Substantia nigra (tissue), 51 donors: ENCODE measurements at places on chromosomes 7 and 10.

DNA sequence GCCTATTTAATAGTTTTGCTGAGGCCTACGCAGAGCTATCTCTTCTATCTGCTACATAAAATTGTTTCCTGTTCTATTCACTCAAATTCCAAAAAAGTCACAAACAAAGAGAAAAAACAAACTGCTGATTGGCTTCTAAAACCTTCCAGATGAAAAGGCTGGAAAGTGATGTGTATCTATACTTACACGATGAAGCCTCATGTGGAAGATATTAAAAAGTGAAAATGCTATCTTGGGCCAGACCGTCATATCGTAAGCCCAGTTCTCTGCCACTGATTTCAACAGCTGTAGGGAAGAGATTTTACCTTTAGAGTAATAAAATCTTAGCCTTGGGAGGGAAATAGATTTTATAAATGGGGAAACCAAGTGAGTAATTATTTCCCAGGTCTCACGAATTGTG lies 394.8 kb downstream of the KIF20B start:
- DNase-seq, result no peak

- DNase-seq, result no peak
Measured at GRCh38 chr7:54841772-54842697, 83.0 kb upstream of the SEC61G start.

DNA sequence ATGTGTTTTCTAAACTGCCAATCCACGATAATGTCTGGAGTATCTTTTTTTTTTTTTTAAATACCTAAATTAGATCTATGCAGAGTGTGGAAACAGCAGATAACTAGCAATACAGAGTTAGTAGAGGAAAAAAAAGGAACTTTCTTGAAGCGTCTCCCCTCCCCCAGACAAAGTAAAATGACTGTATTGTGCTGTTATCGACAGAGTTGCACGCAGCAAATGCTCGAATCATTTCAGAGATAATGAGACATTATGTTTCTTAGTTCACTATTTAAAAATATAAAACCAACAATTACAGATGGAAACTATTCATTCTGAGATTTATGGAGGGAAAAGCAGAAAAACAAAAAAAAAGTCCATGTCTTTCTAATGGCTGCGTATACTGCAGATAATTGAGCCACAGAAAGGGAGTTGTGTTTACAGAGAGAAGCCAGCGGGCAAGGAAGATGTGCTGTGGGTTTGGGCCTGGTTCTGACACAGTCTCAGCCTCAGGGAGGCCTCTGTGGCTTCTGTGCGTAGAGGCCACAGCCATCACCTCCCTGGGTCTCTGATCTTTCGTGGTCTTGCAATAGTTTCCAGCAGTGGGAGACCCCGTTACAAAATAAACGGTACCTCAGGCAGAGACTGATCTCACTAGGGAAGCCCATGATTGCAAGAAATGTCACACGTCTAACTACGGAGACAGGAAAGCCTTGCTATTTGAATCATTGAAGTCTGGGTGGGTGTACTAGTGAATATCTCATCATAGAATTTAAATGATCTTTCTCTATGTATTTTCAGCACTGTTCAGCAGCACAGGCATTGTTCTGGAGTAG lies 19.1 kb upstream of the KLF6 start:
- DNase-seq, result no peak

GRCh38 chr10:43002596-43002995 lies 74.3 kb upstream of the RET start:
- DNase-seq, result no peak

GRCh38 chr7:10863476-10863875 lies 110.2 kb upstream of the PHF14 start:
- DNase-seq, result no peak

DNA sequence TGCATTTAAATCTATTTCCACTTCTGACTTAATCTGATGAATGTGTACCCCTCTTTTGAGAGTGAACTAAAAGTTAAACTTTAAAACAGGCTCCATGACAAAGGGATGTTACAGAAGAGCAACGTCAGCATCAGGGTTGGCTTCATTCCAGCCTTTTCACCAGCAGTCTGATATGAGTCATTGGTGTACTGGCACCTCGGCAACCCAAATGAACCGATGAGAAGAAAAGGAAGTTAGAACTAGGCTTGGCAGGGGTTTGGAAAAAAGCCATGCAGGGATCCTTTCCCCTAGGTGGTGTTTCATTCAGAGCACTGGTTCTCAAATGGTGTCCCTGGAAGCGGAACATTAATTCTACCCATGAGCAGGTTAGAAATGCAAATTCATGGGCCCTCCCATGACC lies 53.6 kb downstream of the SEC61G start:
- DNase-seq, result no peak

- no peak for DNase-seq
Measured at GRCh38 chr10:60456053-60456452, 66.4 kb upstream of the ANK3 start.

- no peak for DNase-seq
Measured at GRCh38 chr7:80134536-80135308, at the start of gene GNAI1. Gene GNAI1, plus strand, starts transcription at chr7:80134831. Its CDS starts 330 bp downstream, at chr7:80135161.

- DNase-seq, result peak; percentile 28
Measured at GRCh38 chr10:114384181-114384580, 20.1 kb downstream of the AFAP1L2 start.

- no peak for DNase-seq
Measured at GRCh38 chr10:96292971-96293920, 11.0 kb upstream of the DNTT start.

DNA sequence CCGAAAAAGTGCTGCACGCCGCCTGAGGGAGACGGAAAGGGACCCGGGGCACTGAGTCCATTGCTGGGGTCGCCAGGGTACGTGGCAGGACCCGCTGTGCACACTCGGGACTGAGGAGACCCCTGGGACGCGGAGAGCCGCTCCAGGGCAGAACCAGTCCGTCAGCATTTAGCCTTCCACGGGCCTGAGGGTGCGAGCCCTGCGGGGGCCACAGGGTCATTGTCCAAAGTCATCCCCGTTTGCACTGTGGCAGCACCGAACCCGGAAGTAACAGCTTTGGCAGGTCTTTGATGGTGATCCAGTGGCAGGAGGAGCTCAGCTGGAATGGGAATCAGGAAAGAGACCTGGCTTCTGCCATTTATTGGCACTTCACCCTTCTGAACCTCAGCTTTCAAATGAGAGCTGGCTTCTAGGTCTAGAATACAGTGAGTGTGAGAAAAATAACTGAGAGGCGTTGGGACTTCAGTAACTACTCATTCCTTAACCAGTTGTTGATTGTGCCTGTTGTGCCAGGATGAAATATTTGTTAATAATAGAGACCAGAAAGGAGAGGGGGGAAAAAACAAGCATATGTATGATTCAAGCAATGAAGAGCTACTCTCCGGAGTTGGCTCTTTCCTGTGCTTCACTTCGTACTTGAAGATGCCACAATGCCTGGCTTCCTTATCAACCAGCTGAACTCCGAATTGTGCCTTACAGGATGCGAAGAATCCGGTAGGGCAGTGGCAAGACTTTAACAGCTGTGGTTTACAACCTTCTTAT lies 811 bp upstream of the ARHGAP12 start:
- peak; percentile 40 for DNase-seq

- DNase-seq, result peak; percentile 87
Measured at GRCh38 chr10:75401569-75402485, at the start of gene ZNF503. Gene ZNF503, minus strand, starts transcription at chr10:75401764. Its CDS starts 345 bp downstream, at chr10:75401419.

DNA sequence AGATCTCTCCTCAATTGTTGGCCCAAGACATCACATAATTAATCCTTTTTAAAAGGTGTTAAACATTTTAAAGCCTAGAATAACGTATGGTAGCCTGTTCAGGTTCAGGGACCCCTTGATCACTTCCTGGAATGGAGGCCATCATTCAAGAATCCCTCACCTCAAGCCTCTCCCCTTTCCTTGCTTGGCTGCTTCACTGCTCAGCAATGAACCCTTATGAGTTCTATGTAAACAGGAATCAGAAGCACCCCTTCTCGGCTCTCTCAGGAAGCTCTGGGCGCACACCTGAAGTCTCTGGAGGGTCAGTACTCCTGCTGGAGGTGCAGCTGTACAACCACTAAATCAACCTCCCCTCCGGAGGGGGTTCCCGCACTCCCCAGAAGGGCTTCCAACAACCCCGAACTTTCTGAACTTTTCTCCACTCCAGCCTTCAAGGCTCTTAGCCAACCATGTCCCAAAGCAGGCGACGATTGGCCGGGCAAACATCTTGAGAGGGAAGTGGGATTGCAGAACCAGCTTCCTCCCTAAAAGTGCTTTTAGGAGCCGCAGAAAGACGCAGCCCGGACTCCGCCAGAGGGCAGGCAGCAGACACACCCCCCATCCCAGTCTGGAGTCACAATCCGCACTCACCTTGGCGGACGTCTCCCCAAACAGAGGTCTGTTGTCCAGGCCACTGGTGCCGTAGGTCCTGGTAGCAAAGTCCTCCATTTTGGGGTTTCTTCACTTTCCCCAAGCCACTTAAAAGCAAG lies 562 bp downstream of the TMEM243 start:
- peak; percentile 52 for DNase-seq

DNA sequence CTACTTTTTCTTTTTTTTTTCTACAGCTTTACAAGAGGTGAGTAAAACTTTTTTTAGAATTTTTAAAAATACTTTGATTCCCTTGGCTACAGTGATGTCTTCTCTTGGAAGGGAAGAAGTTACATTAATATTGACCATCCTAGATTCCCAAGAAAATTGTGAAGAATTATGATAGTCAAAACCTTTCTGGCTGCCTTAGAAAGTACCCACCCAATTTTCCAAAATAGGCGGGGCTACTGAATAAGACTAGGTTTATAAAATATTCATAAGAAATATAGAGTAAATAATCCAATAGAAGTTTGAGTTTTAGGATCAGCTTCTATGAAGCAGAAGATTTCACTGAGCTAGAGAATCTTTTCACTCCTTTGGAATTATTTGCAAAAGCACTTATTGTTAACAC lies 3.0 kb downstream of the COL1A2 start:
- DNase-seq, result no peak

- DNase-seq, result no peak
Measured at GRCh38 chr7:151240942-151241754, 7.3 kb downstream of the SMARCD3 start.

GRCh38 chr10:16030562-16030961 lies 170.3 kb upstream of the MINDY3 start:
- no peak for DNase-seq

DNA sequence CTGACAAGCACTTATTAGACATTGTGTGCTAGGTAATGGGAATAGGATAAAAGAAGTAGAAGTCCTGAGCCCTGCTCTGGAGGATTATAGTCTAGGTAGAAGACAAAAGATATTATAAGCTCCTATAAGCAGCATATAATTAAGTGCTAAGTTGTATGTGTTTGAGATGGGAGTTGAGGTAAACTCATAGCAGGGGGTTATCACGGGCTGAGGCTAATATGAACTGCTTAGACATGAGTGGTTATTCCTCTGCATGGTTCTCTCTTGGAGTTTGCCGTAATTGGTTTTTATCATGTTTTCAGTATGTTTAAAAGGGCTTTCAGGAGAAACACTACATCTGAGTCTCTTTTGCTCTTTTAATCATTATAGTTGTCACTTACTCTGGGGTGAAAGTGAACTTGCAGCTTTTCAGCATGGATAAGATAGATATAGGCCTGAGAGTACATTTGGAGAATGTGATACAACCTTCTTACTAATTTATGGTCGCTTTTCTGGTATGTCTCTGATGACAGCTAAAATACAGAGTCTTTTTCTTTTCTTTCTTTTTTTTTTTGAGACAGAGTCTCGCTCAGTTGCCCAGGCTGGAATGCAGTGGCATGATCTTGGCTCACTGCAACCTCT lies 39.0 kb downstream of the SMNDC1 start:
- no peak for DNase-seq

DNA sequence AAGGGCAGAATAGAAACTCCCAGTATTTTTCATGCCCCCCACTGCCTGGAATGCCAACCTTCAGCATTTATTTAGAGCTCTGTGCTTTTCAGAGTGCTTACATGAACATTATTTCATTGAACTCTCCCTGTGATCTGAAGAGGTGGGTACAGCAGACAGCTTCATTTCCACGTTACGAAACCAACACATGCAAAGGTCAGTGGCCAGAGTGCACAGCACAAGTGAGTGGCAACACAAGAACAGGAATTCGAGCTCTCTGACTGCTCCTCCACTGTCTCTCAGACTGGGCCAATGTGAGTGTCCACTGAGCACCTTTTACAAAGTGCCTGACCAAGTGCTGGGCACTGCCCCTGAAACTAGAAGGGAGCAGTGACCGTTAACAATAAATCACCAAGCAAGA lies 162.9 kb downstream of the GLI3 start:
- no peak for DNase-seq

DNA sequence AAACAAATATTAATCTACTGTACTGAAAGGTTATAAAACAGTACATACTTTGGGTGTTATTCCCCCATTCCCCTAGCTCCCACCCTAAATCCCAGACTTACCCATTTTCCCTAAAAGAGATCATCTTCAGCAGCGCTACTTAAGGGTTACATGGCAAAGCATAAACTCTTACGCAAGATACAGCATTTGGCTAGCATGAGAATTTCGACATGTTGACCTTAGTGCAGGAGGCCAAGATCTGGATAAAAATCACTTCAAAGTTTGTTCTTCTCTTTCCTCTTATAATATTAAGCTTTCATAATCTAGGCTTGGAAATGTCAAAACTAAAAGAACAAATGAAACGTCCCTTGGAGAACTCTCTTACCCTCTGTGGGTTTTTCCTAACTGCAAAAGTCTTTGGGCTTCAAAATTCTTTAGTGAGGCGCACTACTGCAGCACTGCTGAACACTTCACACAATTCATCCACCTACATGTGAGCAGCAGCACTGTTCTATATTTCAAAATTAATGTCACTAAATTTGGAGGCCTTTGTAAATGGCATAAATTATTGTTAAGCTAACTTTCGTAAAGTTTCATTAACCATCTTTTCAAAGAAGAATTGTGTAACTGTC lies 59.5 kb upstream of the PDLIM1 start:
- no peak for DNase-seq

DNA sequence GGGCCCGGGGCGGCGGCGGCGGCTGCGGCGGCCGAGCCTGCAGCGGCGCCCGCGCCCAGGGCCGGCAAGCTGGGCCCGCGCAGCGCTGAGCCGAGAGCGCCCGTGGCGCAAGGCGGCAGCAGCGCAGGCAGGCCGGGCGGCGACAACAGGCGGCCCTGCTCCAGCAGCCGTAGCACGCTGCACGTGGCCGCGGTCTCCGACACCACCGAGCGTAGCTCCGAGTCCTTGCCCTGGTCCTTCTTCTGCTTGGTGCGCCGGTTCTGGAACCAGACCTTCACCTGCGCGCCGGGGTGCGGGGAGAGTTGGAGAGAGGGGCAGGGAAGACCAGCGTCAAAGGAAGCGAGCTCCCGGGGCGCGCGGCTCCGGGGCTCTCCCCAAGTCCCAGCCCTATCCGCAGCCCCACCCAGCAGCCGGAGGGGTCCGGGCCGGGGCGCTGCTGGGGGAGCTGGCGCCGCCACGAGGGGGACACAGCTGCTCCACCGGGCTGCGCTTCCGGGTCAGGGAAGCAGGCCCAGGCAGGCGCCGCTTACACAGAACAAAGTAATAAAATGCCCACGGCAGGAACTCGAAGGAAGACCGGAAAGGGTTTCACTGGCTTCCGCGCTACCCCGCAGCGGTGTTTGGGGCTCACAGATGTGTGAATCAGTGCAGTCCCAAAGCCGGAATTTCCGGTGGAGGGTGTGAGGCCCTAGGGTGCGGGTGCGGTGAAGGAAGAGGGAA lies 3.6 kb downstream of the VAX1 start:
- no peak for DNase-seq

DNA sequence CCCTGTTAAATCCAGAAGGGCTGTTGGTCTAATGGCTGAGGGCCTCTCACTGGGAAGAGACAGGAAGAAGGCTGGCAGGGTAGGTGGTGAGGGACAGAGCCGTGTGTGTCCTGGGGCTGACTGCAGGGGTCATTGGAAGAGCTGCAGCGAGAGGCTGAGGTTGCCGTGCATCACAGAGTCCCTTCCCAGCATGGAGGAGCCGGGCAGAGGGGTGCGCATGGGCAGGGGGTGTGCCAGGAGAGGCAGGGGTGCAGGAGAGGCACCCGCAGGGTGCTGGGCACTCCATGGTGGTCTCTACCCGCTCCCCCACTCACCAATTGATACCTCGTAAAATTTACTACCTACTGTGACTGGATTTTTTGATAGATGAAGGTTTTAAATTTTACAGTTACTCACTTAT lies 124.3 kb downstream of the ACTR3B start:
- DNase-seq, result no peak
